ENCODE measurements at places on chromosomes 12 and 14. TPM values are rescaled to one million over a fixed set of nuclear protein-coding genes. Genes with fewer than 3 reads are reported as not detected.

DNA sequence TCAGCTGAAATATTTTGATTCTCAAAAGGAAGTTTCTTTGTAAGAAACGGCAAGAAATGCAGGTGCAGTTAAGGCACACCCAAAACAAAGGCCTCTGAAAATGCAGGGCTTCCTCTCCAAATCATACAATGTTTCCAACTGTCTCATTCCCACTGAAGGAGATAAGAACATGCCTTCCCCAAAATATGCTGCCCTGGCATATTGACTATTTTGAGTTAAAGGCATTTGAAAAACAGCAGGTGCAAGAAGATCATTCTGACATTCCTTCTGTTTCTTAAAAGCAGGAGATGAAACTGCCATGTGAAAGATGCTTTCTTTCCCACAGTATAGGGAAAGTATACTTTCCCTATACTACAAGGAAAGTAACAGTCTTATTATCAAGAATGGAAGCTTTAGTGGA, 33.4 kb upstream of the VASH1 start:
- no peak for DNase-seq

- no peak for DNase-seq
Measured at GRCh38 chr12:29073631-29074239, 75.3 kb upstream of the FAR2 start.

DNA sequence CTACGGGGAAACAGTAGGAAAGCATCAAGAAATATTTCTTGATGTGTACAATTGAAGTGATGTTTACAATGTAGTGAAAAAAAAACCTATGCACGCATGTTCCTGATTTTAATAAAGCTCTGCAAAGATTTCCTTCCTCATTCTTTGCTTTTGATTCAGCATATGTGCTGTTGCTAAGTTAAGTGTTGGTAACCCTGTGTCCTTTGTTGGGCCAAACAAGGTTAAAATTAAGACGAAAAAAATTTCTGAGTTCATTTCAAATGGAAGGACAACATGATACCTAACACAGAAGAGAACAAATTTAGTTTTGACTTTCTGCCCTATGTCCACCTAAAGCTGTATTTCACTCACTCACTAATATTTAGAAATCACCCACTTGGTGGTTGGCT, 62.8 kb downstream of the PPP2R5C start:
- no peak for DNase-seq

- DNase-seq: no peak
Measured at GRCh38 chr12:62647586-62647985, 181.0 kb downstream of the MON2 start.

AMDHD1 gene
- not detected for total RNA-seq

GRCh38 chr14:32018391-32019092, 58.6 kb upstream of the ARHGAP5 start:
- DNase-seq: no peak

DNA sequence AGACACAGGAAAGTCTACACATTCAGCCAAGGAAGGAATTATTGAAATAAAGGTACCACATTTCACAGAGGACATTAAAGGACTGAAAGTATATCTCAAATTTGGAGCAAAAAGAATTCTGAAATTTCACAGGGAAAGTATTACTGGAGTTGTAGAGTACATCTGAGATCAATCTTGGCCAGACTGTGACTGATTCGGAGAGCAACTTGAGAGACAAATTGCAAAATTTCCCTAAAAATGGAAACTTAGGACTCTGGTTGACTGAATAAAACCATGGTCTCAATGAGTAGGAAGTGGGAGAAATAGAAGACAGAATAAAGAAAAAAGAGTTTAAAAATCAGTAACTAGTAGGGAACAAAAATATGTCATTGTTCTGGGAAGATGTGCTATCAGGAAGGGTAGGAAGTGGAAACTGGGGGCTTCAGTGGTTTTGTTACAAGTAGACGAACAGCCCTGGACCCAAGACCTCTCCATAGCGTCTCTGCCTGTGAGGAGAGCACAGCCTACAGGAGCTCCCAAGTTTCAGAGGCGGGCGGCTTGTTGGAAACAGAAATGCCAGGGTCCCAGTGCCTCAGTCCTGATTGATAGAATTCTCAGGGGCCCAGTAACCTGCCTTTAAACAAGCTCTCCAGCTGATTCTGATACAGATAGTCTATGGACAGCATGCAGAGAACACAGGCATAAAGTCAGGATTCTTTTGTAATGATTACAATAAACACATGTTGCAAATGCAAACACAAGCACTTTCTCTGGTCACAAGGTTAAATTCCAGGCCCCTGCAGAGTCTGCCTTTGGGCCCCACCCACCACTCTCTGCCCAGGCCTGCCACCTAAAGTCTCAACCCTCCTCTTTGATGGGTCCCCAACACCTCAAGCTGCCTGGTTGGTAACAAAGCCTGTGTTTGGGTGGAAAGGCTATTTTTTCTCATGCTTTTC, 63.1 kb downstream of the BBS10 start:
- no peak for DNase-seq

YY1 gene
- total RNA-seq: 60.6 TPM

GRCh38 chr14:84340938-84341337, 1189.0 kb upstream of the FLRT2 start:
- DNase-seq: no peak

DNA sequence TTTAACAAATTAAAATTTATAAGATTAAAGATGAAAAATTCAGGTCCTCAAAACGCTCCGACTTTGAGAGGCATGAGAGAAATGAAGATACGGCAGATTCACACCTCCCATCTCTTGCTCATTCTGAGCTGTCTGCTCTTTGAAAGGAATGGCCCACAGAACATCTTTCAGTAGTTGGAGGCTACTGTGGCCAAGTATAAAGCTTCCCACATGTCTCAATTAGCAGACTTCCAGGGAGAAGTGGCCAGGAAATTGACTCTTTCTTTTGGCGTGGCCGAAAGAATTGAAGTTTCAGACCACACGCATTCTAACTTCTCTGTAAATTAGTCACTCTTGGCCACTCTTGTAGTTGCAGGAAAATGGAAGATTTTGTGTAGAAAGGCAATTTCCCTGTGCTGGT, 129.2 kb downstream of the DIP2B start:
- DNase-seq: no peak

GRCh38 chr12:79557690-79558315, 133.0 kb downstream of the PAWR start:
- DNase-seq: no peak

- no peak for DNase-seq
Measured at GRCh38 chr12:46603776-46604456, 221.9 kb downstream of the SLC38A4 start.

DNA sequence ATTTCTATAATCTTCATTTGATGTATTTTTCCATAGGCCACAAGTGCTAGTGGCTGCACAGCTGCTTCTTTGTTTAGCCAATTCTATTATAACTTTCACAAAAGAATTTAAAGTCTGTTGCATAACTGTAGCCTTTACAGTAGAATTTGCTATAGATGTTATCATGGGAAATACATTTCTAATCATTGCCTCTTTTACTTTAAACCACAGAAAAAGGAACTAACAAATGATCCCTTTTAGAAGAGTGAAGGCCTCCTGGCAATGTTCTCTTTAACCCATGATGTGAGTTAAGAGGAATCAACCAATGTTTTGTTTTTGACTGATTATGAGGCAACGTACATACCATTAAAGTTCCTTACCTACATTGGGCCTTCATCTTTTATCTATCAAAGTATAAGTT, 68.8 kb downstream of the RPL10L start:
- no peak for DNase-seq

DNA sequence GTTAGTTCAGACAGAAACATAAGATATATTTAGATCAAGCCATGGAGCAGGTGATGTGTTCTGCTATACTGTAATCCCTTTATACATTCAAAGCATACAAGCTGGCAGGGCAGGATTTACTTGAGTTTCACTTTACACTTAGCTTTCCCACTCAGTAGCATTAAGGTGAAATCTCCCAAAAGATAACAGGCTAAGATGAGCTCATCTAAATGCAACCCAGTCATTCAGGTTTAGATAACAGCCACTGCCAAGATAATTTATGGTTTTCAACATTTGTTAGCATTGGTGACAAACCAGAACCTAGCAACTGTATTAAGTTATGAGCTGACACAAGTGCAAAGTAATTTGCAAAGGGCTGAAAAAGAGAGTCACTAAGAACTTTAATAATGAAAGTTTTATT, 925.1 kb upstream of the ATXN7L3B start:
- no peak for DNase-seq

MCRS1 gene
- 103 TPM for total RNA-seq

DNA sequence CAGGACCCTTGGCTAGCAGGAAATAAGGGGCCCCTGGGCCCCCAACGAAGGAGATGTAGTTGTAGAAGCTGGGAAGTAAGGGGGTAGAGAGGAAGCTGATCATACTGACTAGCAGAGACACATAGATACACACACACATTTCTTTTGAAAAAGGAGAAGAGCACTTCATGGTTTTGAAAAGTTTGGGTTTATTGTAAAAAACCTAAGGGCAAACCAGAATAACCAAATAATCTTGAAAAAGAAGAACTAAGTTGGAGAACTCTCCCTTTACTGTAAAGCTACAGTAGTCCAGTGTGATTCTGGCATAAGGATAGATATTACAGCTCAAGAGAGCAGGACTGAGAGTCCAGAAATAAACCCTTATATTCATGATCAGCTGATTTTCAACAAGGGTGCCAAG, 5.8 kb upstream of the HCAR3 start:
- no peak for DNase-seq

DNA sequence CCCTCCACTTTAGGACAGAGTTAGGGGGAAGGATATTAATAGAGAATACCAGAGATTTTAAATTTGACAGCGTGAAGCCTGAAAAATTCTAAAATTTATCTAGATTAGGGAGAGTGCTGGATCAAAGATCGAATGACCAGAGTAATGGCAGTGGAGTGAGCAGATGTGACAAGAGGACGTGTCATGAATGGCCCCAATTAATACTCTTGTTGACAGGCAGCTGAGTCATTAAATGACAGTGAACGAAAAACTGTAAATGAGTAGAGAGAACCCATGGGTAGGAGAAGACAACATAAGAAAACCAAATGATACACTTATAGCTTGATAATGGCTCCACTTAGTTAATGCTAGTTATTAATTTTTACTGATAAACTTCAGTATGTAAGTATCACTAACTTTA, 73.9 kb upstream of the PLEKHA5 start:
- DNase-seq: no peak

GDF3 gene
- 0.34 TPM for total RNA-seq

DNA sequence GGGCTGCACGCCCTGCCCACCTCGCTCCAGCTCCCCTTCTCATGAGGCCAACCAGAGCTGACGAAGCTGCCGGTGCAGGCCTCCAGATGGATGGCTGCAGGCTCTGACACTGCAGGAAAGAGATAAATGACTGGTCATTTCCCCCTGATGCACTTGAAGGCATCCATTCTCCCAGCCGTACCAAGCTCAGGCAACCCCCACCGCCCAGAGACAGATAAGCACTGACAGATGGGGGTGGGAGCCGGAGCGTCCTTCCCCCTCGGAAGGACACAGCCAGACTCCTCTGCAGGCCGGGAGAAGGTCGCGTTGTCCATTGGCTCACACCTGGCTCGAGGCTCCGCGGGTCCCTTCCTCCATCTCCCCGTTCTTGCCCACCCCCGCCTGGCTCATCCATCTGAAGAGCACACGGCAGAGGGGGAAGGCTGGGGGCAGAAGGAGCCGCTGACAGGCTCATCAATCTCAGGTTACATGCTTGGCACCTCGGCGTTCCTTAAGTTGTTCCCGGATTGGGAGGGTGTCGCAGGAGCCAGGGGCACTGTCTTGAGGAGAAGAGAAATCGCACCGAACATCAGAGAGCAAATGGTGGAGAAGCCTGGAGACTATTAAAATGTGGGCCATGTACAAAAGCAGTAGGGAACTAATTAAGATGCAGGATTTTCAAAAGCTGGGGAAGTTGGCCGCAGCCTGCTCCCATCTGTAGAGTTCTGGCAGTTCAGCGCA, 151.6 kb downstream of the DPF3 start:
- DNase-seq: no peak

HCAR1 gene
- total RNA-seq: not detected

All from glutamatergic neuron (in vitro differentiated cells).